ENCODE measurements at places on chromosomes 13 and 19. TPM values are rescaled to one million over a fixed set of nuclear protein-coding genes. Genes with fewer than 3 reads are reported as not detected.

The MAST1 gene
- total RNA-seq, result 0.10 TPM

The SIGLEC12 gene
- total RNA-seq, result not detected

The ZNF793 gene
- total RNA-seq, result 4.9 TPM

The PDX1 gene
- total RNA-seq, result not detected

The GSX1 gene
- total RNA-seq, result not detected

The CGB3 gene
- total RNA-seq, result not detected

The TSEN34 gene
- total RNA-seq, result 102 TPM

The MBD3L3 gene
- not detected for total RNA-seq

DNA sequence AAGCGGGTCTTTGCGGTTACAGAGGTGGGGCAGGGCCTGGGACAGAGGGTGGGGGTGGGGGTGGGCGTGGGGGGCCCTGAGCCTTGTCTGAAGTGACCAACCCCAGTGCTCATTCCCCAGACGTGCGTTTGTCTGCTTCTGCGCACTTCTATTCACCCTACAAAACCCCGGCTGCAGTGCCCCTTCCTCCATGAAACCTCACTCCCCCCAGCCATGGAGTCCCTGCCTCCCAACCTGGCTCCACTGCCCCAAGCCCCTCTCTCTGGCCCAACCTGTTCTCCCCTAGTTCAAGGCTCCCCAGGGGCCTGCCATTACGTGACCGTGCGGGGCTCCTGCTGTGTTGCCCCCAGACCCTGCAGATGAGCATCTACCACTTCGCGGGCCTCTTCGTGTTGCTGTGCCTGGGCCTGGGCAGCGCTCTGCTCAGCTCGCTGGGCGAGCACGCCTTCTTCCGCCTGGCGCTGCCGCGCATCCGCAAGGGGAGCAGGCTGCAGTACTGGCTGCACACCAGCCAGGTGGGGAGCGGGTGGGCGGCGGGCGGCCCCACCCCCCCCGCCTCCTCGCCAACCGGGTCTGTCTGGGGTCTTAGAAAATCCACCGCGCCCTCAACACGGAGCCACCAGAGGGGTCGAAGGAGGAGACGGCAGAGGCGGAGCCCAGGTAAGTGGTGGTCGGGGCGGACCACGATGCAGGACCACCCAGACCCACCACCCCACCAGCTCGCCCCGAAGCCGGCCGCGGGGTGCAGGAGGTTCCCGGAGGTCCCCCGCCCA lies 8.2 kb downstream of the GRIN3B start:
- no peak for DNase-seq

- DNase-seq, result no peak
Measured at GRCh38 chr13:45847554-45848224, 3.9 kb downstream of the SIAH3 start.

DNA sequence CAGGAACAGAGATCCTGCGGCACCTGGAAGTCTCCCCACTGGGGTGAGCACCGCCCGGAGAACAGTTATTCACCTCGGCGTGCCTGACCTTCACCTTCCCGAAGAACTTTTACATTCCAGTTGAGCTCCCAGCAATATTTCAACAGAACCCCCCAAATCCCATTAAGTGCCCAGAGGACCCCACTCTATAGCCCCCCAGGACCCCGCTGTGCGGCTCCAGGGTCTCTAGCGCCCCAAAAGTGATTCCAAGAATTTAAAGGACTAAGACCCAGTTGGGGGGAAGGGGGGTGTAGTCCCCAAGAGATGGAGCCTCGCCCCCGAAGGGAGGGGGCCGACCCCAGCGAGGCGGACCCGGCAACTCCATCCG lies 480 bp downstream of the GPR108 start:
- no peak for DNase-seq

DNA sequence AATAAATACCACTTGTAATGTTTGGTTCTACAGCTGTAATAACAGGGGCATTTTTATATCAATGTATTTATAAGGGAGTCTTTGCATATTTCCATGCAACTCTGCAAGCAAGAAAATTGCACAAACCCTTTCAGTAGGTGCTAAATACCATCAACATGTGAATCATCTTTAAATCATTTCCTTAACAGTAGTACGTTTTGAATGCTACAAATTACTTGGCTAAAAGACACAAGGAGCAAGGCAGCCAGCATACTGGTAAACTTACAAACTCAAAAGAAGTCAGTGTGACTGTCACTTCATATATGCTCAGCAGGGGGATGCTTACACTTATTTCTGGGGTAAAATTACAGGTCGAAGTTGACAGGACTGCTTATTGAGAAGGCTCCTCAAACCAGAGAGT lies 402.4 kb downstream of the EFNB2 start:
- DNase-seq, result no peak

GRCh38 chr13:110055089-110055488 lies 251.9 kb downstream of the COL4A1 start:
- DNase-seq, result no peak

GRCh38 chr19:16714702-16715287 lies 4.9 kb upstream of the NWD1 start:
- peak; percentile 39 for DNase-seq

- no peak for DNase-seq
Measured at GRCh38 chr19:2226840-2227360, 9.2 kb downstream of the PLEKHJ1 start.

DNA sequence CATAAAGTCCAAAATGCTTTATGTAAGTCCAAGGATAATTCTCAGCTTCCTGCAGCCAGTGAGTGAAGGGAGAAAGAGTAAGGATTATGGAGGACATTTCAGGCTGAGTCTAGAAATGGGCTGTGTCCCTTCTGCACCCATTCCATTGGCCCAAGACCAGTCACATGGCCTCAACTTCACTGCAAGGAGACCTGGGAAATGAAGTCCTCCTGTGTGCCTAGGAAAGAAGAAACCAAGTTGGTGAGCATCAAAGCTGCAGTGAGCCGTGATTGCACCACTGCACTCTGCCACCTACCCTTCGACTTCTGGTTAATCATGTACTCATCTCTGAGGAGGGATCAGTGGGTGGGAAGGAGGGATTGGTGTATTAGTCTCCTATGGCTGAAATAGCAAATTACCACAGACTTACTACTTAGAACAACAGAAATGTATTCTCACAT lies 3.6 kb upstream of the CD37 start:
- no peak for DNase-seq

GRCh38 chr19:4707322-4707721 lies 16.3 kb downstream of the DPP9 start:
- DNase-seq, result no peak

GRCh38 chr19:29194658-29195057 lies 18.3 kb downstream of the UQCRFS1 start:
- no peak for DNase-seq

DNA sequence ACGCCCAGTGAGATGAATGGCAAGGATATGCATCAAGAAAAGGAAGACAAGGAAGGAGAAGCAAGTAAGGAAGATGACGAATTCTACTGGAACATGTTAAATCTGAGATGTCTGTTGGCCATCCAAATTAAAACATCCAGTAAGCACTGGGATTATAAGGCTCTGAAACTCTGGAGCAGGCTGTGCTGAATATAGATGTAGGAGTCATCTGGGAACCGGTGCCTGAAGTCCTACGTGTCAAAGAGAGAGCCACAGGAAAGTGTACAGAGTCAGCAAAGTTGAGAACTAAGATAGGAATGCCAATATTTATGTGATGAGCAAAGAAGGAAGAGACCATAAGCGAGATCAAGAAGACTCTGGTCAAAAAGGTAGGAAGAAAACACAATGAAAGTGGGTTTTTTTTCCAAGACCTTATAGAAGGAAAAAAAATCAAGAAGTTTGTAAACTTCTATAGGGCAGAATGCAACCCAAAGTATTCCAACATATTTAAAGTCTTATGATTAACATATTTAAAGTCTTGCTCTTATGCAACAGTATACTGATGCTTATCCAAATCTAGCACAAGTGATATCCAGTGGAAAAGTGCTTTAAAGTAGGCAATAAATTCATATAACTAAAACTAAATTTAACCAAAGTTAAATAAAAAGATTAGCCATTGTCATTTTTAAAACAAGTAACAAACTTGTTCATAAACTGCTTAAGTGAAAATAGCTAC lies 51.2 kb upstream of the EEF1AKMT1 start:
- no peak for DNase-seq

- DNase-seq, result no peak
Measured at GRCh38 chr19:18271433-18271841, 2.8 kb downstream of the IQCN start.

- no peak for DNase-seq
Measured at GRCh38 chr19:14119644-14120496, 2.3 kb upstream of the PRKACA start.

All from foreskin keratinocyte (primary cell).